Hematopoietic multipotent progenitor cell (in vitro differentiated cells): ENCODE measurements at places on chromosomes 3 and 15.

- peak; percentile 27 for DNase-seq
Observed at GRCh38 chr3:64022451-64023186, 675 bp downstream of the PSMD6 start.

GRCh38 chr15:75823860-75824613 lies 19.2 kb upstream of the UBE2Q2 start:
- no peak for DNase-seq

GRCh38 chr3:63976161-63976871 lies 47.0 kb downstream of the PSMD6 start:
- DNase-seq: no peak

DNA sequence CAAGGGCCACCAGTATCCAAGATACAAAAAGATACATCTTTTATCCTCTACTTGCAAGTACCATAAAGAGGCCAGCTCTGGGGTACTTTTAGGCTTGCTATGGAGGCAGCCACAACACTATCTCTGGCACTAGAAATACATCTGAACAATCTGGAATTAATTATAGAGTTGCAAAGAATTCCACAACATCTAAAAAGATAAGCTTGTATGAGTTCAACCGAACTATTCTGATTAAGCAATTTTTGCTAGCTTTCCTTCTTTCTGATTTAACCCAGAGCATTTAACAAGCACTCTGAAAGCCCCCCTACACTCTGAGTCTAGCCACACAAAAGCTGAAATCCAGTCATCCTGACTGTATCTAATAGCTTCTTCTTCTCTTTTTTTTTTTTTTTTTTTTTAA lies 95.4 kb downstream of the FRMD5 start:
- DNase-seq: no peak

DNA sequence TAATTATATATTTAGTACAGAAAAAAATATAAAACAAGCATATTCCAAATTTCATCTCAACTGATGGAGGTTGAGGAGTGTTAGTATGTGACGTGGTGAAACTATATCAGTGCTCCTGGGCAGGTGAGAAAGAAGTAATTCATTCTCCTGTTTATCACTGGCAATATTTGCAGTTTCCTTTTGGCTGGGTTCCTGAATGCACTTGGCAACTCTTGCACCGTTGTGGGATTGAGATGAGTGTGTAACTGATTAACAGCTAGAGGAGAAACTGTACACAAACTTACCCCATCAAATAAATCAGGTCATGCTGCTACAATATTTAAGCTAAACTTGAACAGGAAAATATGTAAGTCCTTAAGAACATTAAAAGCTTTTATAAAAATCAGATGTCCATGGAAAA lies 2.1 kb upstream of the ATP13A4 start:
- no peak for DNase-seq

- DNase-seq: peak; percentile 42
Observed at GRCh38 chr3:102078854-102079808, 229.8 kb downstream of the NFKBIZ start.

DNA sequence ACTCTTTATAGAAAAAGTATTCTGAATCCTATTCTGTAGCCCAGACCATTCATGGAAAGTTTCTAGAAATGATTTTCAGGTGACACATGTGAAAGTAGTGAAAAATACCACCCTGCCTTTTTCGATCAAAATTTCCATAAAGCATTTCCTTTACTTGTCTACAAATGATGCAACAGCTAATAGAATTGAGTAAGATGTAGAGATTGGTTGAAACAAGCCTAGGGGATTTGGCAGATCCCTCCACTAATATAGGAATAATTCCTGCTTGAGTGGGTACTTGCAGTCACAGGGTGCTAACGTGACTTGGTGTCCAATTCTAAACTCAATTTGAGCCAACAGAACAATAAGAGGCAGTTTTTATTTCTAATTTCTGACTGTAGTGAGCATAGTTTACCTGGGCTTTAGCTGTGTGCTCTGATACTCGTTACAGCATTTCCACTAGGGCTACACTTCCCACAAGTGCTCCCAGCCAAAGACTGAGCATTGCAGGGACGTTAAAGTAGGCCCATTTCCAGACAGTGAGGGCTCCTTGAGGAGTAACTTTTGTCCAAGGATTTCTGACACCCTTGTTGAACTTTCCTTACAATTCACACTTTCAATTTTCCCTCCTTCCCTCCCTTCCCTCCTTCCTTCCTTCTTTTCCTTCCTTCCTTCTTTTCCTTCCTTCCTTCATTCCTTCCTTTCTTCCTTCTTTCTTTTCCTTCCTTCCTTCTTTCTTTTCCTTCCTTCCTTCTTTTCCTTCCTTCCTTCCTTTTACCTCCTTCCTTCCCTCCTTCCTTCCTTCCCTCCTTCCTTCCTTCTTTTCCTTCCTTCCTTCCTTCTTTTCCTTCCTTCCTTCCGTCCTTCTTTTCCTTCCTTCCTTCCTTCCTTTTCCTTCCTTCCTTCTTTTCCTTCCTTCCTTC lies 53.9 kb upstream of the TP63 start:
- DNase-seq: no peak

DNA sequence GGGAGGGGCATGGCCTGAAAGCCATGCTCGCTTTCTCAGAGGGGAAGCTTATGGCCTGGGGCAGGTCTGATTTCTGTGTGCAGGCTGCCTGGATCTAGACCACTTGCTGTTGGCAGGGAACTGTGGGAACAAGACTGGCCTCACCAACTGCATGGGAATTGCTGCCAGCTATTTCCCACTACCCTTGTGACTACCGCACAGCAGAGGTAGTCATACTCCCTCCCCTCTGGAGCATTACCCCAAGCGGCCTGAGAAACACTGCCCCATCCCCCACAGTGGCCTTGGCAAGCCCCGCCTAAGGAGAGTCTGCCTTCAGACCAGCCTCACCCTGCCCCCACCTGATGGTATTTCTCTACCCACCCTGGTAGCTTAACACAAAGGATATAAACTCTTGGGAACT lies 199.4 kb upstream of the CADM2 start:
- DNase-seq: no peak

GRCh38 chr3:102936511-102937045 lies 501.8 kb downstream of the ZPLD1 start:
- DNase-seq: no peak

GRCh38 chr15:61099020-61099810 lies 129.9 kb downstream of the RORA start:
- no peak for DNase-seq

GRCh38 chr15:96735632-96736240 lies 405.2 kb downstream of the NR2F2 start:
- no peak for DNase-seq

DNA sequence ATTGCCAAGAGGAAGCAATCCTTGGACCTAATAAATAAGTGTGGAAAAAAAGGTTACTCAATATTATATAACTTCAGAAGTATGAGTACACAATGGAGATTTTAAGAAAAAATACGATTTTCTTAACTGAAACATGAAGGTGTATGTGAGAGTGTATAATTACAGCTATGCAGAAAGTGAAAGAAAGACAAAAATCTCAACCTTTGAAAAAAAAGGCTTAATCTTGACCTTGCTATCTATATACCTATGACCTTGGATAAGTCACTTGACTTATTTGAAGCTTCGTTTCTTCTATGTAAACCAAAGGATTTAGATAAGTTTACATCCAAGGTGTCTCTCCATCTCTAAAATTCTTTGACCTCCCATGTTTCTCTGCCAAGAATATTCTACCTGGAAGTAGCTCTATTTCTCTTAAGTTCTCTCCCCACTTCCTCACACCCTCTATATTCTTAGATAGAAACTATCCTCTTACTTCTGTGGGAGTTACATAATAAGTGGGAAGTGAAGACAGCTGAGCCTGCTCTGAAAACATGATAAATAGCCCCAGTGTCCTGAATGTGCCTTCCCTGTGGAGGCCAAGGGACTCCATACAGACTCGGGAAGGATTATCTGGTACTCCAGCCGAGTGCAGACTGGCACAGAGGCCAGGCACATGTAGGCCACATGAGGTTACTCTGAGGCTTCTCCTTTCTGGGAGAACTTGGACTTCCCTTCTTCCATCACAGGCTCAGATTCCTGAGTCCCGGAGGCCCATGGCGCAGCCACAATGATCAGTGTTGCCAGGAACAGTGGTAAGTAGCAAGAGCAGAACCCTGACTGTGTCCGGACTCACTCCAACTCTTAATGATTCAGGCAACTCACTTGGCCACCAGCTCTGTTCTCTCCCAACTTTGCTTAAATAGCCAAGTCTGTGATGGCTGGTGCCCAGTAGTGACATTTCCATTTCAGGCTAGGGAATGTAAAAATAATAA lies 166.8 kb upstream of the COL8A1 start:
- no peak for DNase-seq

- DNase-seq: no peak
Observed at GRCh38 chr3:187798531-187799530, 53.6 kb upstream of the BCL6 start.

GRCh38 chr3:5690904-5691532 lies 503.5 kb downstream of the EDEM1 start:
- DNase-seq: no peak

- no peak for DNase-seq
Observed at GRCh38 chr3:113234688-113235260, 23.4 kb downstream of the BOC start.

GRCh38 chr3:56115199-56115598 lies 353.1 kb downstream of the ERC2 start:
- no peak for DNase-seq

GRCh38 chr3:47082519-47082918 lies 81.4 kb downstream of the SETD2 start:
- DNase-seq: no peak

DNA sequence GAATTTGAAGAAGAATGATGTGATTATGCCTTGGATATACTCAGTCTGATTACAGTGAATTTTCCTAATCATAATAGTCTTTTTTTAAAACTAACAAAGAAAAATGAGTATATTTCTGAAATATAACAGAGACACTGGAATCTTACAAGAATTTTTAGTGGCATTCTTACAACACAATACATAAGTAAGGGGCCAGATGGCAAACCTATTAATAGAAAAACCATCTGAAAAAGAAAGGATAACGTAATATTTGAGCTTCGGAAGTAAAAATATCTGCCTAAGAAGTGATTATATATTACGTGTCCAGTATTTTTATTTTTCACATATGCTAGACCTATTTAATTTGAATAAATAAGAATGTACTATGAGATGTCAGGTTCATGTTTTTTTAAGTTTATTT lies 452.8 kb downstream of the NAALADL2 start:
- DNase-seq: no peak

- no peak for DNase-seq
Observed at GRCh38 chr15:58139989-58140522, 1.9 kb downstream of the AQP9 start.

DNA sequence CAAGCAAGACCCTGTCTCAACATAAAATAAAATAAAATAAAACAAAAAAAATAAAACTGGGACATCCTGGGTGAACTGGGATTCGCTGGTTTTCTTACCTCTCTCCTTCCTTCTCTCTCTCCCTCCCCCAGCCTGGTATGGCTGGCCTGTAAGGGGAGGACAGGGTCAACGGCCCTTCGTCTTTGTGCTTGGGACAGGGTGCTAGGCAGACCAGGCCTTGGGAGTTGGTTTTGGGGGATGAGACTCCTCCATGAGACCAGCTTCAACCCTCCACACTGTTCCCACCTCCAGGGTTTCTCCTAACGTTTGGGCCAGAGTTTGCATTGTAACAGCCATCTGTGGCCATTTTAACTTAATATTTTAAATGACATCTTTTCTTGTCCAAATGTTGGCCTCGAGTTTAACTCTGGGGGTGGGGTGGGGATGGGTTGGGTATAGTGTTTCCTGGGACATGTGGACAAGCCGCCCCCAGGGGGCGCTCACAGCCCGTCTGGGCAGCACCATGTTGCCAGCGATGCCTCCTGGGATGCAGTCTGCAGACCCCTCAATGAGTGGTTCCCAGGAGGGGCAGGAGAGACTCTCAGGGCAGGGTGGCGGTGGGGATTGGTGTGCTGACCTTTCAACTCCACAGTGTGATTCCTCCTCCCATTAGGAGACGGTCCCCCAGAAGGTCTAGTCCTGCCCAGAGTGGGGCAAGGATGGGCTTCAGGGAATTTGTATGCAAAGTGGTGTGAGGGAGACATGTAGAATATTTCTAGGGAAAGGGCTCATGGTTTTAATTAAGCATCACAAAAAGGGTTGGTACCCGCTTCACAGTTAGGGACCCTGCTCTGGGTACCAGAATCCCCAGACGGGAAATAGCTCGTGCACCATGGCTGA lies 37.7 kb upstream of the LCTL start:
- peak; percentile 84 for DNase-seq

DNA sequence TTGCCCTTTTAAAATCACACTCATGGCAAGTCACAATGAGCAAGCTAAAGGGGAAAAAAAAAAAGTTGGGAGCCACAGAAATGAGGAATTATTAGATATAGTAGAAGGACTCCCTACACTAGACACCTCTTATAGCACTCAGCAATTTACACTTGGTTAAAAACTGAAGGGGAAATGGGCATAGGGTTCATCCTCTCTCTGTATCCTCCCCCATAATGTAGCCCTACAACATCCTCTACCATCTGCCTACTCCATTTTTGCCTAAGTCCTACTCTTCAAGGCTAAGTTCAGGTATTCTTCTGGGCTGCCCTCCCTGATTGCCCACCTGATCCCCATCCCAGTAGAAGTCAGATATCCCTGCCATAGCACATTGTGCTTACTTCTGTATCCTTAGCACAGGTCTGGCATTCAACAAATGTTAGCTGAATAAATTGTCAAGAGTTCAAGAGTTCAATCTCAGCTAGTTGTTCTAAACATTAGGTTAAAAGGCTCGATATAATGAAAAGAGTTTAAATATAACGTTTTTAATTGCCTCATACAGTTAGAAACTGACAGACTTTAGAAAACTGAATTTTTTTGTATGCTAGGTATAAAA lies 14.5 kb downstream of the SETD2 start:
- DNase-seq: no peak

DNA sequence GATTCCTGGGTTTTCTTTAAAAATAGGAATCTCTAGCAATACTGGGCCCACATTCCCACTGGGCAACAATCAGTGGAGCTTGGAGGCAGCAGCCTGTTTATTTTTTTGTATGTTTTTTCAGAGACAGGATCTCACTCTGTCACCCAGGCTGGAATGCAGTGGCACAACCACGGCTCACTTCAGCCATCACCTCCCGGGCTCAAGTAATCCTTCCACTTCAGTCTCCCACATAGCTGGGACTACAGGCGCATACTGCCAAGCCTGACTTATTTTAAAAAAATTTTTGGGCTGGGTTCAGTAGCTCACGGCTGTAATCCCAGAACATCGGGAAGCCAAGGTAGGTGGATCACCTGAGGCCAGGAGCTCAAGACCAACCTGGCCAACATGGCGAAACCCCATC lies 29.1 kb upstream of the GNB5 start:
- DNase-seq: no peak

DNA sequence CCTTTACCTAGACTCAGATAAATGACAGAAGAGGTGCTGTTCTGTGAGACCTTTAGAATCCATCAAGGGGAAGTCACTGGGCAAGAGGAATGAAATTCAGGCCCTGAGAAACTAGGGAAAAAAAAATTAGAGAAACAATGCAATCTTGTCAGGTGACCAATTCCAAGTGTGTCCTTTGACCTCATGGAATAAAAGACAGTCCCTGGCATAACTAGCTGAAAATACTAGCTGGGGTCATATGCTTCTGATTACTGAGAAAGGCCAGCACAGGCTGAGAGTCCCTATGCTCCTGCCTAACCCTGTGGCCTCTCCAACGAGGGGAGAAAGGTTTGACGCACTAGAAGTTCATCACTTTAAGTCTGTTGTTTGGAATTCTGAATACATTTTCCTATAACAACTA lies 167.3 kb downstream of the XXYLT1 start:
- no peak for DNase-seq

- no peak for DNase-seq
Observed at GRCh38 chr15:68346979-68347378, 69.4 kb downstream of the FEM1B start.

- no peak for DNase-seq
Observed at GRCh38 chr15:41104234-41104633, 11.8 kb downstream of the INO80 start.
